ENCODE measurements at places on chromosomes 12 and 14. TPM values are rescaled to one million over a fixed set of nuclear protein-coding genes. Genes with fewer than 3 reads are reported as not detected.
A peak's percentile ranks its signal among the peaks of the same experiment; 100 is the strongest.

DNA sequence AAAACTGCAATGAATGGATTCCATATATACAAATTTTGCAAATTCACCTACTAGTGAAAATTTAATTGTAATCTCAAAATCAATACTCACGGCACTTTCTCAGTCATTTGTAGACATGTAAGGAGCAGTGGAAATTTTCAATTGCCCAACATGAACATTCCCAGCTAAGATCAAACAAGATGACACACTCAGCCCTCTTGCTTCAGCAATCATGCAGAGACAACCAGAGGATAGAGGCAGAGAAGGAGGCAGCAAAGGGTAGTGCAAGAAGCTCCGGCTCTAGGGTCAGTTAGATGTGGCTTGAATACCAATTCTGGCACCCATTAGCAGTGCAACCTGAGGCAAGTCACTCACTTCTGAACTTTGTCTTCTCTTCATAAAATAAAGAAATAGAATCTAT, 91.5 kb upstream of the SLC35F4 start:
- DNase-seq = no peak

- no peak for DNase-seq
These were observed 209.7 kb downstream of the PRKD1 start for GRCh38 chr14:29717901-29718300.

DNA sequence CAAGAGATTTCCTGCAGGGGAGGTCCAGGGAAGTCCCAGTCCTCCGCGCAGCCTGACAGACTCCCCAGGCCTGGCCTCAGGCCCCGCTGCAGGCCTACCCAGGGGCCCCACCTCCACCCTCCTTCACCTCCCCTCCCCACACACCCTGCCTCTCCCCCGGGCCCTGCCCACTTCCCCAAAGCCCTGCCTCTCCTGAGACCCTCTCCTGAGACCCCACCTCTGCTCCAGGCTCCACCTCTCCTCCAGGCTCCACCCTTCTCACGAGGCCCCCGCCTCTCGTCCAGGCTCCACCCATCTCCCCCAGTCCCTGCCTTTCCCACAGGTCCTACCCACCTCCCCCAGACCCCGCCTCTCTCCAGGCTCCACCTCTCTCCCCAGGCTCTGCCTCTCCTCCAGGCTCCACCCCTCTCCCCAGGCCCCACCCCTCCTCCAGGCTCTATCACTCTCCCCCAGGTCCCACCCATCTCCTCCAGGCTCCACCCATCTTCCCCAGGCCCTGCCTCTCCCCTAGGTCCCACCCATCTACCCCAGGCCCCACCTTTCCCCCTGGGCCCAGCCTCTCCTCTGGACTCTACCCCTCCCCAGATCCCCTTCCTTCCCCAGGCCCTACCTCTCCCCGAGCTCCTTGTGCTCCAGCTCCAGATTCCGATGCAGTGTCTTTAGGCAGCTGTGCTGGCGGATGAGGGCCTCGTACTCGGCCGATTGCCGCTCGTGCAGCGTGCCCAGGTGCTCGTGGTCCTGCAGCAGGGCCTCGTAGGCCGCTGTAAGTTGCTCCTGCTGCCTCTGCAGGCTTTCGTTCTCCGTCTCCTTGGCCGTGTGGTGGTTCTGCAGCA, 58.8 kb upstream of the GPR68 start:
- DNase-seq = no peak

DNA sequence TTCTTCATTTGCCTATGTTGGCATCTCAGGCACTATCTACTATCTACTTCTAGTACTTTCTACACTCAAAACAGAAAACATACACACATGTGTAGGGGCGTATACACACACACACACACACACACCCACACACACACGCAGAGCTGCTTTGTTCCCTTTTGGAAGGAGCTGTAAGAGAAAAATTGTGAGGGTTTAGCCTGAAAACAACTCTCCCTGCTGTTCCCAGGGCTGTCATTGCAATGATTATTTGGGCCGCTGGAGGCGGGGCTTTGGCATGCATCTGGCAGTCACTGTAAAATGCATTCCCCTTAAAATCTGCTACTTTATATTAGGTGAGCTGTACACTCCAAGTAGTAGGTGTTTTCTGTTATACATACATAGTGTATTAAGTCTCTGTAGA, 29.1 kb upstream of the SLC38A2 start:
- no peak for DNase-seq

PMEL gene
- total RNA-seq = 2.0 TPM

STAC3 gene
- total RNA-seq = 678 TPM

ETFBKMT gene
- total RNA-seq = 2.6 TPM

TAS2R20 gene
- total RNA-seq = not detected

GRCh38 chr12:41213107-41213506, 25.0 kb downstream of the PDZRN4 start:
- no peak for DNase-seq

DNA sequence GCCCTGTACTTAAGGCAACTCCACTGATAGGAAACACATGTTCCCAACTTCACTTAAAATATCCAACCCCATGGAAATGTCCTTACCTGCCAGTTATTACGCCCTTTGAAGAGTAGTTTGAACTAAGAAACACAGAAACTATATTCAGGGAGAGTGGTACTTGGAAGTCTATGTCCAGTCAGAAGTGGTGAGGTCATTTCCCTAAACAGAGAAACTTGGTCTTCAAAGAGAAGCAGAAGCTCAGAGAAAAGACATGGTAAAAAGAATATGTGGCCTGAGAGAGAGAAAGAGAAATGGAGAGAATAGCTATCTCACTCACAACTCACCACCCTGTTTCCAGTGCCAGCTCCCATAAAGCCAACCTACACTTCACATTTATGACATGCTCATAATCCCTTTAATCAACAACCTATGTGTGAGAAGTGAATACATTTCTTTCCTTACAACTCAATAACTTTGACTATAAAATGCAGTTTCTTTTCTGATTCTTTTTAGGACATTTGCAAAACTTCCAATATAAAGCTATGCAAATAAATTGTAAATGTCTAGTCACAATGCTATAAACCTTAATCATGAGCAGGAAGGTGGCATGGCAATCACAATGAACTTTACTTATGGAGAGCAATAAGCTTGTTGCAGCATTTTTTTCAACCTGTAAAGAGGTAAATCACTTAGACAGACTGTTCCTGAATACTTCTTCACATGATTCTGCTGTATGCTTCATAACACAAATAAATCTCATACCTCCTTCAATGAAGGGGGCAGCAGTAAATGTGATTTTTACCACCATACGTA, 67.1 kb downstream of the CPNE8 start:
- DNase-seq = no peak

VWF gene
- total RNA-seq = 108 TPM

PARP2 gene
- 5.1 TPM for total RNA-seq

GRCh38 chr12:122944605-122945592, 21.4 kb downstream of the ABCB9 start:
- no peak for DNase-seq

ALX1 gene
- total RNA-seq = not detected

- no peak for DNase-seq
These were observed 19.2 kb downstream of the XRCC3 start for GRCh38 chr14:103696070-103696402.

GRCh38 chr12:15591811-15592210, 197.4 kb downstream of the EPS8 start:
- no peak for DNase-seq

SAMD15 gene
- total RNA-seq = not detected

- no peak for DNase-seq
These were observed 30.1 kb upstream of the CAND1 start for GRCh38 chr12:67239061-67239460.

IQSEC3 gene
- total RNA-seq = 0.04 TPM

GRCh38 chr14:29716150-29716549, 211.5 kb downstream of the PRKD1 start:
- DNase-seq = no peak

B4GALNT3 gene
- total RNA-seq = 0.75 TPM

DNA sequence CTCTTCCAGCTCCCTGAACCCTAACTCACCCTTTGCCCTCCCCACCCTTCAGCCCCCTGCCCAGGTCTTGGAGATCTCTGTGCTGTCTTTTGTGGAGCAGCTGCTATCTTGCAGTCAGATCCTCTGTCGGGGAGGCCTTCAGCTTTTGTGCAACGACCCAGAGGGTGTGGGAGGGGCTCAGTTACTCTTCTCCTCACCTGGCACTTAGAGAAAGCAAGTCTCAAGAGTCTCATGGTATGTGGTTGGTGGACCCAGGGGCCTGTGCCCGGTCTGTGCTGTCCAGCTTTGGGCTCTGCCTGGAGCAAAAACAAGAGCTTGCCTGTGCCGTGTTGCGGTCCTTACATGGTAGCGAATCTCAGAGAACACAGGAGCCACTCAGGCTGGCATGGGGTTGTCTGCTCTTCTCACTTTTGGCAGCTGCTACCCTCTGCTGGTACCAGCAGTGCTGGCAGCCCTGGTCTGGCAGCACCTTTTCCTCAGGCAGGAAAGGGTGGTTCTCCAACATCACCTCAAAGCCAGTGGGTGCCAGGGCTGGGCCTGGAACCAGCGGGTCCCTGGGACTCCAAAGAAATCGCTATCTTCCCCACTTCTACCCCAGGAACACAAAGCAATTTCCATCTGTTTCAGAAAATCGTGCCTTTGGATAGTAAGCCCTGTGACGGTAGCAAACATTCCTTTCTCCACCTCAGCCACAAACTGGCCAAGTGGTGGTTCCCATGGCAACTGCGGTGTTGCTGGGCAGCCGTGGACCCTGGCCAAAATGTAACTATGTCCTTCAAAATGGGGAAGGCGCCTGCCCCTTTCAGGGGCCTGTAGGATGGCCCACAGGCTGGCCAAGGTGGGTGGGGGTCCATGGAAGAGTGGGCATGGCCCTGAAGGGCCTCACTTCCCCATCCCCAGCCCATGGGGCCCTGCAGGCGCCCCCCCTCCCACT, 90.0 kb downstream of the RIN3 start:
- peak; percentile 24 for DNase-seq

- no peak for DNase-seq
These were observed 69.8 kb downstream of the ALG10B start for GRCh38 chr12:38386205-38386985.

OAS1 gene
- total RNA-seq = 1.7 TPM

C12orf54 gene
- not detected for total RNA-seq

Measured in gastrocnemius medialis (tissue), 4 donors.